ENCODE measurements at places on chromosomes 5 and 9.
A peak's percentile ranks its signal among the peaks of the same experiment; 100 is the strongest.

DNA sequence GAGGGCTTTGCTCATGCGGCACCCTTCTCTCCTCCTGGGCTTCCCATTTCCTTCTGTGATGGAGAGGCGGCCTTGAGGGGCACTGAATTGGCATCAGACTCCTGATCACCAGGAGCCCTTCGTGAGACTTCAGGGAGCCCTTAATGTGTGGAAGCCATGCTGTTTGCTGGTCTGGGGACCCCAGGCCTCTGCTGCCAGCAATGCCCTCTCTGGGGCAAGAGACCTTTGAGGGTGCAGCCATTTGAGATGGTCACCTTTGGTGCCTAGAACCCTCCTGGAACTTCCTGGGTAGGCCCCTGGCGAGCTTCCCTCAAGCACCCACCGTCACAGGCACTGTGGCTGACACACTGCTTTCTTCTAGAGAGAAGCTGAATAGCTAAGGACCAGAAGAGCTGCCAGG, 338.7 kb upstream of the IRX4 start:
- no peak for ATAC-seq

DNA sequence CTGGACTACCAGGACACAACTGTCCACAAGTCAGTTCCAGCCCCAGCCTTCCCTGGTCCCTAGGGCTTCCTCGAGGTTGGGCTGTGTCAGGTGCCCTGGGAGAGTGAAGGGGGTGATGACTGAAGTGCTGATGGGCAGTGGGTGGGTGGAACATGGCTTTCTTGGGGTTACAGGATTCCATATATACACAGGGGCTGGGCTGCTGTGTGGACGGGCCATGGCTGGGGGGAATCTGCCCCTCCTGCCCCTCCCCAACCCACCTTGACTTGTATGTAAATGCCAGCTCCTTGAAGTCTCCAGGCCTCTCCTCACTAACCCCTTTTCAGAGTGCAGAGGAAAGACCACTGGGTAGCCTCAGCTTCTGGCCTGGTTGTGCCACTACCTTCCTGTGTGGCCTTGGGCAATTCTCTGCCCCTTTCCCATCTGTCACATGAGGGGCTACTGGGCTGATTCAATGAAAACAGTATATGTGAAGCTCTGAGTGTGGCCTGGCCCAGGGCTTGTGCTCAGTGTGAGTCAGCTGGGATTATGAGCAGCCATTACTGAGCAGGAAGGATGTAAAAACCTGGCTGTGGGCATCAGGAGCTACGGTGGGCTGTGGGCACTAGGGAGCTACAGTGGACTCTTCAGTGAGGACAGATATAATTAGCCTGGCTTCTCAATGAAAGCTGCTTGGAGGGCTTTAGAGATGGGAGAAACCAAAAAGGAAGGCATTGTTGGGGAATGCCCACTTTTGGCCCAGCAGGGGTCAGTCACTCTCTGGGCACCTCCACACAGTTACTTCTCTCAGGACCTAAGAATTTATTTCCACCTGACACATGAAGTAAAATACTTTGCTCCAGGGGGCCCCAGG, 23.3 kb downstream of the PITX1 start:
- peak; percentile 19 for ATAC-seq

DNA sequence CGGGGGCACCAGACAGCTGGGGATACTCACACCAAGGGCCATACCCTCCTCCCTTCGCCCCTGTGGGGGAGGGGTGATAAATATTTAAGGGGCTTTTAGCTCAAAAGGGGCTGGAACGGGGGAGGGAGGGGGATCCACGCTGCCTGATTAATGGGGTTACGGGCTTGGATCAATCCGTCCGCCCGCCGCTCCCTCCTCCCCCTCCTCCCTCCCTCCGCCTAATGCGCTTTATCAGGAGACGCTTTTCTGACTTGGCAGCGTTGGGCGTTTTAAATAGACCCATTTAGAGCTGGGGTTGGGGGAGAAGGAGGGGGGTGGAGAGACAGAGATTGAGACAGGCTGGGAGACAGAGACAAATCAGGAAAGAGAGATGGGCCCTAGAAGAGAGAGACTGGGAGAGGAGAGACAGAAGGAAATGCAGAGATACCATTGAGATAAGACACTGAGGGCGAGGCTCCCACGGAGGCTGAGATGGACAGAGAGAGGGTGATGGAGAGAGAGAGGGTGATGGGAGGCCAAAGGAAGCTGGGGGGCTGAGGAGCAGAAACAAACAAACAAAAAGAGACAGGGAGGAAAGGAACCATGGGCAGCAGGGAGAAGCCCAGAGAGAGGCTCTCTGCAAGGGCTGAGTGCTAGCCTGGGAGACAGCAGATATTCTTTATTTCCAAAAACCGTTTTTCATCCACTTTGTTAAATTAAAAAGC, 10.3 kb downstream of the CNTFR start:
- no peak for ATAC-seq

GRCh38 chr9:136848393-136849037, 694 bp upstream of the PHPT1 start:
- peak; percentile 1 for ATAC-seq

DNA sequence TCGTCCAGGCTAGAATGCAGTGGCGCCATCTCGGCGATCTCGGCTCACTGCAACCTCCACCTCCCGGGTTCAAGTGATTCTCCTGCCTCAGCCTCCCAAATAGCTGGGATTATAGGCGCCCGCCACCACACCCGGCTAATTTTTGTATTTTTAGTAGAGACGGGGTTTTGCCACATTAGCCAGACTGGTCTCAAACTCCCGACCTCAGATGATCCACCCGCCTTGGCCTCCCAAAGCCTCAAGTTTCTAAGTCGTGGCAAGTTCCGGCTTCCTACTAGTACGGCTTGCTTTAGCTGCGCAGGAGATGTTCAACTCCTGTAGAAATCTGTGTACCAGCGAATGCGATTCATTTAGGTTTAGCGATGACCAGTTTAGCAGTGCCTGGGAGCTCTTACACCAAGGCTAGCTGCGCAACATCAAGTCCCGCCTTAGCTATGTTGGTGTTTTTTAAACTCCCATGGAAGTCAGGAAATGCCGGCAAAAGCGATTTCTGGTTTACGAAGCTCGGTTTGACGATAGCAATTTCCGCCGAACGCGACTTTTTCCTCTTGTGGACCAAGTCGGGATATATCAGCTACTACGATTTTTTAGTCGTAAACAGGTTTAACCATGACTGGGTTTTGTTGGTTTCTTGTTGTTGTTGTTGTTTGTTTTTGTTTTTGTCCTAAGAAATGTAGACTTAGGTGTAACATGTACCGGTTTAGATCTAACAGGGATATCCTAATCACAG, 46.4 kb downstream of the ANXA2R start:
- no peak for ATAC-seq

GRCh38 chr9:17990602-17991001, 411.7 kb downstream of the SH3GL2 start:
- ATAC-seq, result no peak

DNA sequence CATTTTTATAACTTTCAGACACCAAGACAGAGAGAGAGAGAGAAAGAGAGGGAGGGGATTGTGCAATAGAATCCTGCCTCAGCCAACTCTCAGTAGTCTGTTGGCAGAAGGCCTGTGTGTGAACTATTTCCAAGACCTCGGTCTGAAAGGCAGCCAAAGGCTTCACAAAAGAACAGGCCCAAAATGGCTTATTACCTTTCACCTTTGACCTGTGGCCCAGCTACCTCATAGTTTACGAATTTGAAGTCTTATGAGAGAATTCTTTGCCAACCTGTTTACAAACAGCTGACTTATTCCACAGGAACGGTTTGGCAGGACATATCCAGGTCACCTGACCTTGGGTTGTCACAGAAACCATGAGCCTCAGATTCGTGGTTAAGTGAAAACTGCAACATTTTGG, 48.6 kb downstream of the NR2F1-AS1 start:
- no peak for ATAC-seq

DNA sequence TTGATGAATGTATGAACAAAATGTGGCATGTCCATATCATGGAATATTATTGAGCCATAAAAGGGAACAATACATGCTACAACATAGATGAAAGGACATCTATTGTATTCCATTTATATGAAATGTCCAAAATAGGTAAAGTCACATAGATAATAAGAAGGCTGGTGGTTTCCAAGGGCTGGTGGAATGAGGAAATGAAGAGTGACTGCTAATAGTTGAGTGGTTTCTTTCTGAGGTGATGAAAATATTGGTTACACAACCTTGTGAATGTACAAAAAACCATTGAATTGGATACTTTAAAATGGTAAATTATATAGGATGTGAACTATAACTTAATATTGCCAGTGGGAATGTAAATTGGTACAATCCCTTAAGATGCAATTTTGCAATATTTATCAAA, 5.2 kb downstream of the ARSB start:
- no peak for ATAC-seq

GRCh38 chr5:24472518-24472917, 172.3 kb downstream of the CDH10 start:
- no peak for ATAC-seq

DNA sequence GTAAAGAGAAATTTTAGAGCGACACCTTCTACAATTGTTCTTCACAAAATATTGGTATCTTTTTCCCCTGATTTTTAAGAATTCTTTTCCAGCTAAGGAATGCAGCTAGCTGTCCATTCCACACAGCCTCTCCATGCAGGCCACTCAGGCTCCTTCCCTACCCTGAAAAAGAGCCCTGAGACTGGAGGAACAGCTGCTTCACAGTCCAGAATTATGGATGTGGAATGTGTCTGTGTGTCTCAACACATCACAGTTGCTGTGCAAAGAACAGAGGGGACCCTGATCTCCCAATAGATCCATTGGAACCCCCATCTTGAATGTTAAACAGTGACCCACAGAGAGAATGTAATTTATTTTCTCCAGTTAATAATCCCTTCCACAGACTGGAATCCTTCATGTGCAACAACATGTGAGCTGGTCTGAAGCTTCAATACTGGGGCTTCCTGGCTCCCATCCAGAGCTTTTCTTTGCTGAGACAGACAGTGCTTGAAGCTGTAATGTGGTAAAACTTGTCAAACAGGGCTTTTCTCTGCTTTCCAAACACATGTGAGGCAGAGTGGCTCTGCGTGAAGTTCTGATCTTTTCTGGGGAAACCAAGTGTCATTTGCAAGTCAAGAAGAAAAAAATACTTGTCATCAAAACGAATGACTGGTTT, 53.3 kb upstream of the SMC5 start:
- ATAC-seq, result peak; percentile 94

DNA sequence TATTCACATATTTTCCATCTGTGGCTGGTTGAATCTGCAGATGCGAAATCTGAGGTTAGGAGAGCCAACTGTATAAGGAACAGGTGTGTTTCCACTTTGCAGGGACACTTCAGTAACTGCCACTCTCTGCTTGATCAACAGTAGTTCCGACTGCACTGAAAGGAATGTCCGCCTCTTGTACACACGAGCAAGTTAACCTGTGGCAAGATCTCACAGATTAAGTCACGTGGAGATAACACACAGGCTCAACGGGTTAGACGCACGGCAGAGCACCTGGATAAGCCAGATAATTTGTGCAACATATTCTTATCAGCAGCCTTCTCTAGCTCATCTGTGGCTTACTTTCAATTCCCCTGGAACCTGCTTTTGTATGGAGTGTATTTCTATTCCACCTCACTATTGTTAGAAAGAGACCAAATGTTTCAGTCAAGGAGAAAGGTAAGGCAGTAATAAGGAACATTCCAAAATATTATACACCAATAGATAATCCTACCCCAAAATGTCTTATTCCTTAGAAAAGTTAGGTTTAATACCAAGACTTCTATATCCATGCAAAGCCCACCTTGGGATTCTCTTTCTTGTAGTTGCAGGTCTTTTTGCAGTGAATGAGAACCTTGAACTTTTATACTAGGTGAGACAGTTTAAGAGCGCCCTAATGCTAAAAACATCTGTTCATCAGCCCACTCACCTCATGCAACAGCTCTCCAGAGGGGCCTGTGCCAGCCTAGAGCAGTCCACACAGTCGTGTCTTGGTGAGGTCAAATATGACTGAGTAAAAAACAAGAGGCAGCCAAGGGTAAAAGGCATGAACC, 6.5 kb upstream of the C9 start:
- no peak for ATAC-seq

- no peak for ATAC-seq
These were observed 304.7 kb downstream of the GABRG2 start for GRCh38 chr5:162372256-162372655.

DNA sequence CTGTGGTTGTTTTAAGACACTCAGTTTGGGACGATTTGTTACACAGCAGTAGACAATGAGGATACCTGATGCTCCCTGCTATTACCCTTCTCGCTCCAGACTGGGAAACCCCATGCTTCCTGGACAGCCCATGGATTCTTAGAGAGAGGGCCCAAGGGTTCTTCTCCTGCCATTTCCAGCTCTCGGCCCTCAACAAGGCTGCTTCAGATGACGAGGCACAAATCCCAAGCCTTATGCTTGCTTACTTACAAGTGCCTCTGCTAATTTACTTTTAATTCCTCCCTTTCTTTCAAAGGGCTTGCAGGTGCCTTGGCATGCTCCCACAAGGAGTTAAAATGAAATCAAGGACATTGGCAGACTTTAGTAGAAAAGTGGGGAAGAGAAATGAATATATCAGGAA, 79.4 kb downstream of the GADD45G start:
- no peak for ATAC-seq

Measured in esophagus mucosa (tissue), 1 donor.